Lung (tissue), 17 donors: ENCODE measurements at places on chromosomes 5 and 9.

GRCh38 chr5:107100121-107100520 lies 570.6 kb downstream of the EFNA5 start:
- H3K27me3 ChIP-seq: no peaks in the 10 kb centered on the region
- DNase-seq: no peak
- H3K4me1 ChIP-seq: no peaks in the 10 kb centered on the region
- no peak overlapping the region for H3K4me3 ChIP-seq

DNA sequence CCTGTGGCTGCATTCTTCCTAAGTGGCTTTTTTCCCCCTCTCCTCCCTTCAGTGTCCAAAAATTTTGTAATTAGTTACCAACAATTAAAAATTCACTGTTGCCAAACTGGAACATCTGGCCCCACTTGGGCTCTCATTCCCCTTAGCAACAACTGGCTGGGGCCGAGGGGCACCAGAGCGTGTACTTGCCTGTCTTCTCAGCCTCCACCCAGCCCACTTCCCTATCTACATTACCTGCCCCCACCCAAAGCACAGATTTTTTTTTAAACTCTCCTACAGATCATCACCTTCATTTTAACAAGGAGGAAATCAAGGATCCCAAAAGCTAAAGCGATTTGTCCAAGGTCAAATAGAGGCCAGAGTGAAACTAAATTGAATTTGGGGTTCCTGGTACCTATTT lies 278.8 kb downstream of the EBF1 start:
- no peak for DNase-seq
- no peak overlapping the region for H3K27ac ChIP-seq
- H3K4me3 ChIP-seq: no peak overlapping the region
- no peaks in the 10 kb centered on the region for H3K4me1 ChIP-seq
- no peaks in the 10 kb centered on the region for H3K27me3 ChIP-seq
- no peaks in the 10 kb centered on the region for H3K36me3 ChIP-seq

DNA sequence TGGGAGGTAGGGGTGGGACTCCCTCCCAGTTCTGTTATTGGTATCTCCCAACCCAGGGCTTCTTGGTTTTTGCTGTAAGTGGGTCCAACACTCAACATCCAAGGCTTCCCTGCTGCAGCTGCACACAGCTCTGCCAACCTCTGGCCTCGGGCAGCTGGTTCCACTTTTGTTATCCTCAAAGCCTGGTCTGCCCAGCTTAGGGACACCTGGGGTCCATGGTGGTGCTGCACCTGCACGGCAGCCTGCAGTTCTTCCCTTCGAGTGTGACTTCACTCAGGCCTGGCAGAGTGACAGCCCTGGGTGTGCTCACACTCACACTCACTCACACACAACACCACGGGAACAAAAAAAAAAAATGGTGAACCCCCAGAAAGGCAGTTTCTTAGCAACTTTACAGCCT lies 15.3 kb upstream of the SAP30L start:
- H3K4me3 ChIP-seq: no peak overlapping the region
- H3K27me3 ChIP-seq: no peaks in the 10 kb centered on the region
- no peaks in the 10 kb centered on the region for H3K4me1 ChIP-seq
- no peak overlapping the region for H3K27ac ChIP-seq
- peaks cover 2% of the 10 kb centered on the region for H3K36me3 ChIP-seq

GRCh38 chr5:143117821-143118220 lies 285.7 kb downstream of the NR3C1 start:
- no peak overlapping the region for H3K27ac ChIP-seq
- no peaks in the 10 kb centered on the region for H3K27me3 ChIP-seq
